ENCODE measurements at places on chromosomes 5 and 9.

GRCh38 chr5:139391570-139392323 is 2.0 kb upstream of the MZB1 start:
- DNase-seq, result no peak

DNA sequence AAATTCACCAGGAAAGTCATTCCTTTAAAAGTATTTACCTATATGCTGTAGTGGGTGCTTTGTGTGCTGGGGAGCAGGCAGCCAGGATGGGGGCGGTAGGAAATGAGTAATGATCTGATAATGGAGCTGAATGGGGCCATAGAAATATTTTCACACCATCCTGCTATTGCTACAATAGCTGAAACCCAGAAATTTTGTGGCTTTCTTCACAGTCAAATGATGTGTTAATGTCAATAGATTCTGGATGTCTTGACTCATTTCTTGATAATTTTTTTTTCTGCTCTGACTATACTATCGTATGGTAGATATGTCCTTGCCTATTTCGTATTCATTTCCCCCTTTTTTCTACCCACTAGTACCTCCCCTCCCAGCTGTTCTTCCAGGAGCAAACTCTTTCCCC is 59.5 kb downstream of the RORB start:
- DNase-seq, result no peak

GRCh38 chr9:87594194-87594593 is 96.5 kb downstream of the DAPK1 start:
- no peak for DNase-seq

- peak; percentile 53 for DNase-seq
Observed at GRCh38 chr9:93659837-93660177, 83.4 kb downstream of the PHF2 start.

- no peak for DNase-seq
Observed at GRCh38 chr9:98220911-98221310, 28.5 kb upstream of the CORO2A start.

GRCh38 chr5:140362875-140363630 is 3.1 kb downstream of the SLC4A9 start:
- no peak for DNase-seq

- no peak for DNase-seq
Observed at GRCh38 chr5:99033014-99033900, 104.5 kb upstream of the CHD1 start.

GRCh38 chr5:65474130-65474711 is 7.5 kb downstream of the ADAMTS6 start:
- DNase-seq, result no peak

GRCh38 chr5:32589416-32589815 is 4.1 kb downstream of the SUB1 start:
- DNase-seq, result no peak

- DNase-seq, result no peak
Observed at GRCh38 chr9:135308821-135309762, 170.5 kb upstream of the PPP1R26 start.

DNA sequence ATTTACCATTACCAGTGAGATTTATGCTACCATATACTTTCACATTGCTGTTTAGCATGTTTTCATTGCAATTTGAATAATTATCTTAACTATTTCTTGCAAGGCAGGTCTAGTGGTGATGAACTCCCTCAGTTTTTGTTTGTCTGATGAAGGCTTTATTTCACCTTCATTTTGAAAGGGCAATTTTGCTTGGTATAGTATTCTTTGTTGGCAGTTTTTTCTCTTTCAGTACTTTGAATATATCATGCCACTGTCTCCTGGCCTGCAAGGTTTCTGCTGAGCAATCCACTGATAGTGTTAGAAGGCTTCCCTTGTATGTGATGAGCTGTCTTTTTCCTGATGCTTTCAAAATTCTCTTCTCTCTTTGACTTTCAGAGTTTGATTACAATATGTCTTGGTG is 188.0 kb downstream of the MARCHF11 start:
- no peak for DNase-seq

- DNase-seq, result no peak
Observed at GRCh38 chr5:156208271-156208670, 118.7 kb upstream of the SGCD start.

GRCh38 chr9:108194154-108194553 is 661.6 kb downstream of the ACTL7B start:
- no peak for DNase-seq

DNA sequence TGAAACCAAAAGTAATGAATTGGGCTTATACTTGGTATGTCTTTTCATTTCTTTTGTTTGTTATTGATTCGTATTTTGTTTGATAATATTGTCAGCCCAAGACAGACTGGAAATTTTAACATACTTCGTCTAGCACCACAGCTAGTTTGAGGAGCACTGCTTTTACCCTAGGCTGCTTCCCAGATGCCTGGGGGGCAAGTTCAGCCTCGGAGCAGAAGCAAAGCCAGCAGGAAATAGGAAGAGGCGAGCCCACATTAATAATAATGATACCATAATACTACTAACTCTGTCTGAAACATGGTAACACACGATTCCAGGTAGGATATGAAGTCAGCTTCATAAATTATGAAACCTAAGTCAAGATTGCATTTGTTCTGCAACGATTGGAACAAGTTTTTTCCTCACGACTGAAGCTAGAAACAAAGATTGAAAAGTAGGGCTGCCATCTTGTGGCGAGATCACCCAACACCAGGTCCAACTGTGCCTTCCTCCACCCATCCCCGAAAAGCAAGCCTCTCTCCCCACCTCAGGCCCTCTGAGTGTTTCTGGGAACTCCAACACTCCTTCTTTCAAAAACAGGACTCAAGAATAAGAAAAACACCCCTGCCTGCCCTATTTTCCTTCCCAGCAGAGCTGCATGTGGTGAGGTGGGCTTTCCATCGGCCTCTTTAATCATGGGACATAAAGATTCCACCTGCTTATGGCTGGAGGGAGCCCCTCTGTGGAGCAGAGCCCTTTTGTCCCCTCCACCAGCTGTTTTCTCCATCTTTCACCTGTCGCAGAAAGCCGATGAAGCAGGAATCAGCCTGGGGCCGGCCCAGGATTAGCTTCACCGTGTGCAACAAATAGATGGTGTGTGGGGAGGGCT is 236.4 kb downstream of the CAAP1 start:
- no peak for DNase-seq

- DNase-seq, result no peak
Observed at GRCh38 chr9:4349816-4350418, 50.0 kb upstream of the GLIS3 start.

DNA sequence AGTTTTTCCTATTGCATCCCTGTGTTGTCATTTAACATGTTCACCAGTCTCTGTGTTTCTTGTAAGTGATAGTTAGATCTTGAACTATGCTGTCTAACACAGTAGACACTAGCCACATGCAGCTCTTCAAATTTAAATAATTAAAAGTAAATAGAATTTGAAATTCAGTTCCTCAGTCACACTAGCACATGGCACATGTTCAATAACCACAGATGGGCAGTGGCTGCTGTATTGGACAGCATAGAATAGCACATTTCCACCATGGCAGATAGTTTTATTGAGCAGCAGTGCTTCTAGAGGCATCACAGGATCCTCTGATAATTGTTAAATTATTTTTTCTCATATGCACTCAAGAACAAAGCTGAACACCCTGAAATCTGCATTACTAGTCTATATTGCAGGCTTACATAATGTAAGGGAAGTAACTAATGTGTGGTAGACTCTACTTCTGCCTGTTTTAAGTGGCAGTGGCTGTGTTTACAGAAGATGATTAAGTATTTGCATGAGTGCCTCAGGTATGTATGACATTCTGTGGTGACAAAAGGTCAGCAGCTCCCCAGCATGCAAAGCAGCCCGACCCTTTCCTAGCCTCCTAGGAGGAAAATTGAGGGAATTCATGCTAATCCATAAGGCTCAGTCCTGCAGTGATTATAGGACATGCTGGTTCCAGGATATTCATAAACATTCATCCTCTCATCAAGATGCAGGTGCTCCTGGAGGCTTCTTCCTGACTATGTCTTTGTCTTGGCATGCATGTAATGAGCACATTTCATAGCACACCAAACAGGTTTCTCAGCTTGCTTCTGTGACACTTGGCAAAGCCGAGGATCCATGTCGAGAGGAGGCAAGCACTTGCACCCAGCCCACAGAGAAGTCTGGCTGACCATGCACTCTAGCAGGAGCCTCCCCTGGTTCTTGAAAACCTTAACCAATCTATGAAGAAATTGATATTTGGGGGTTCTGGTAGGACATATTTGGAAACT is 45.5 kb downstream of the SH3RF2 start:
- DNase-seq, result no peak

GRCh38 chr5:159515909-159516415 is 185.7 kb upstream of the IL12B start:
- peak; percentile 80 for DNase-seq

DNA sequence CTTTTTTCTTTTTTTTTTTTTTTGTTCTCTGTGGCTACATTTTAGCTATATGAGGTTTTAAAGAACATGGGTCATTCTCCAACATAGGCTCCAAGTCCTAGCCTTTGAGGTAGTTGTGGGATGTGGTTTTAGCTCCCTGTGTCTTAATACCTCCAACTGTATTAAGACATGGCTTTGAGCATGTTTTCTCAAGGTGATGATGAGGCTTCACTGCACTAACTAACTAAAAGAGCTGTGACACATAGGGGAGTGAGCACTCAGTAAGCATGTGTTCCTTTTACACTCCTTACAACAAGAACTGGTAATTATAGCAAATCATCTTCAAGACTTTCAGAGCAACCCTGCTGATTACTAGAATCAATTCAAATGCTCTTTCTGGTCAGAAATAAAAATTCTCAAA is 333.6 kb upstream of the CCNH start:
- DNase-seq, result no peak

- peak; percentile 86 for DNase-seq
Observed at GRCh38 chr9:88991066-88992034, at the start of gene S1PR3. Gene S1PR3, plus strand, starts transcription at chr9:88991468. Its CDS starts 9,733 bp downstream, at chr9:89001201.

DNA sequence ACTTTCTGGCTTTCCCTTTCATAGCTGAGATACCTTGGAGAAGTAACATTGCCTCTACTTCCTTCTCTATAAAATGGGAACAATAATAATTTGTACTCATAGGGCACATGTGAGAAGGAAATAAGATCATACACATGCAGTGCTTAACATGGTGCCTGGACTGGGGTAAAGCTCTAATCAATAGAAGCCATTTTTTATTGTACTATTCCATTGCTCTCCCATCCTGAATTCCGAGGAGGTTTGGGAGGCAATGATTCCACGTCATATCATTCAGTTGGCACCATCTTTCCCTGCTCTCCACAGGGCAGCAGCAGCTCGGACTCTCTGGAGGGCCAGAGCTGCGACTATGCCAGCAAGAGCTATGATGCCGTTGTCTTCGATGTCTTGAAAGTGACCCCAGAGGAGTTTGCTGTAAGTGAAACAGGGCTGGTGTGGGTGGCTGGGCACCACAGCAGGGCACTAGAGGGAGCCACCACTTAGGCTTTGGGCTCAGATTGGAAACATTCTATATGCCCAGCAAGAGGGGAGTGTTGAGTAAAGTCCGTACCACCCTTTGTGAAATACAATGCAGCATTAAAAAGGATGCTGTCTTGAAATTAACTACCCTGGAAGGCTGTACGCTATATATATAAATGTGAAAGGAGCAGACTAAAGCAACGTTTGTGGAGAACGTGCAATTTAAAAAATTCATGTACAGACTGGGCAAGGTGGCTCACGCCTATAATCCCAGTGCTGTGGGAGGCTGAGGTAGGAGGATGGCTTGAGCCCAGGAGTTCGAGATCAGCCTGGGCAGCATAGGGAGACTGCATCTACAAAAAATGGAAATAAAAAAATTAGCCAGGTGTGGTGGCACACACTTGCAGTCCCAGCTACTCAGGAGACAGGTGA is 51.2 kb downstream of the RALGPS1 start:
- DNase-seq, result no peak

DNA sequence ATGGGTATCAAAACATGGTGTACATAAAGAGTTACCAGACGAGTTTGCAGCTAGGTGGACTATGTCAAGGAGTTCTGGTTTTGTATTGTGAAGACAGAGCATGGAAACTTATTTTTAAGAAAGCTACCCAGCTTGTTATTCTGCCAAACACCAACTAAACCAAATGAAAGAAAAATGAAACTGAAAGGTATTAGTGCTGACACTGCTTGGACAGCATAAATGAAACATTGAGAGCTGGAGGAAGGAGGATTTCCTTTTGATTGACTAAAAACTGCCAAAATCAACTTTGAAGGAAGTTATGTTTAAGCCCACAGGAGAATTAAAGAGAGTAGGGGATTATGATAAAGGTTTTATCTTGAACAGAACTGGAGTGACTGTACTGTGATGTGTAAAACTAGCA is 766.2 kb downstream of the PTPRD start:
- DNase-seq, result no peak

DNA sequence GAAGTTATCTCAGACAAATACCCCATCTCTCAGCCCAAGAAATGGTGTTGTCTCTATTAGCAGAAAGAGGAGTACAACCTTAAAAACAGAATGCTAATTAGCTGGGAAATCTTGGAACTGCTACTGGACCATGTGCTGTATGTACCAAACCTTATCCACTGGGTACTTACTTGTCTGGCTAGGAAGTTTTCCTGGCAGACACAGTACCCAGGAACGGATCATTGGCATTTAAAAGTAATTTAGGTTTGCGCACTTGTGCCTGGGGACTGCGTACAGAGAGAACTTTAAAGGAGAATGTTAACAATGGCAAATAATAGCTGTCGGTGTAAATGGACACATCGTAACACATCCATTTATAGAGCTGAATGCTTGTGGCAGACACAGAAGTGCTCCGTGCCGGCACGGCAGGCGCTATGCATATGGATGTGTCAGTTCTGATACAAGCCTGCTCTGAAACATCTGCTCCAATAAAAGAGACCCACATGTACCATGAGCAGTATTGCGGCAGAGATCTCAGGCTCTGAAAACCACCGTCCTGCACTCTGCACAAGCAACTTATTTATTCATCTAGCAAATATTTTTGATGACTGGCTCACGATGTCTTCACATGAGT is 290.6 kb upstream of the PANK3 start:
- no peak for DNase-seq

- no peak for DNase-seq
Observed at GRCh38 chr9:86248746-86249145, 10.7 kb downstream of the C9orf153 start.

- no peak for DNase-seq
Observed at GRCh38 chr5:168877132-168877892, 298.1 kb upstream of the PANK3 start.

- DNase-seq, result no peak
Observed at GRCh38 chr9:72477930-72478518, 43.4 kb upstream of the TMC1 start.

- no peak for DNase-seq
Observed at GRCh38 chr5:11251247-11251646, 490.2 kb upstream of the DAP start.

DNA sequence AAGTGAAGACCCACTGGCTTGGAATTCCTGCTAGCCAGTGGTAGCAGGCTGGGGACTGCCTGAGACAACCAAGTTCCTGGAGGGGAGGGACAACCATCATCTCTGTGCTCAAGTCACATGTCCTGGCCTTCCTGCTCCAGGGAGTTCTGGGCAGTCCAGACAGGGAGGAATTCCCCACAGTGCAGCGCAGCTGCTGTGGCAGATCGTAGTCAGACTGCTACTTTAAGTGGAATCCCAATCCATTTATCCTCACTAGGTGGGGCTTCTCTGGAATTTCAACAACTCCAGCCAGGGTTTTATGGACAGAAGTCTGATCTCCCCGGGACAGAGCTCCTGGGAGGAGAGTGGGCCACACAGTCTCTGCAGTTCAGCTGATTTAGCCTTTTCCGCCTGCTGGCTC is 20.9 kb upstream of the OR5C1 start:
- DNase-seq, result no peak

Data from ascending aorta (tissue), 2 donors.